Upper lobe of right lung (tissue), 1 donor: ENCODE measurements at places on chromosomes 6 and 20.
A peak's percentile ranks its signal among the peaks of the same experiment; 100 is the strongest.

GRCh38 chr20:63908008-63908682 lies 13.2 kb downstream of the DNAJC5 start:
- no peaks in the 10 kb centered on the region for H3K27me3 ChIP-seq
- no peak for DNase-seq
- H3K36me3 ChIP-seq = no peaks in the 10 kb centered on the region
- H3K4me1 ChIP-seq = peaks cover 9% of the 10 kb centered on the region
- no peak overlapping the region for H3K4me3 ChIP-seq
- no peak overlapping the region for H3K27ac ChIP-seq

DNA sequence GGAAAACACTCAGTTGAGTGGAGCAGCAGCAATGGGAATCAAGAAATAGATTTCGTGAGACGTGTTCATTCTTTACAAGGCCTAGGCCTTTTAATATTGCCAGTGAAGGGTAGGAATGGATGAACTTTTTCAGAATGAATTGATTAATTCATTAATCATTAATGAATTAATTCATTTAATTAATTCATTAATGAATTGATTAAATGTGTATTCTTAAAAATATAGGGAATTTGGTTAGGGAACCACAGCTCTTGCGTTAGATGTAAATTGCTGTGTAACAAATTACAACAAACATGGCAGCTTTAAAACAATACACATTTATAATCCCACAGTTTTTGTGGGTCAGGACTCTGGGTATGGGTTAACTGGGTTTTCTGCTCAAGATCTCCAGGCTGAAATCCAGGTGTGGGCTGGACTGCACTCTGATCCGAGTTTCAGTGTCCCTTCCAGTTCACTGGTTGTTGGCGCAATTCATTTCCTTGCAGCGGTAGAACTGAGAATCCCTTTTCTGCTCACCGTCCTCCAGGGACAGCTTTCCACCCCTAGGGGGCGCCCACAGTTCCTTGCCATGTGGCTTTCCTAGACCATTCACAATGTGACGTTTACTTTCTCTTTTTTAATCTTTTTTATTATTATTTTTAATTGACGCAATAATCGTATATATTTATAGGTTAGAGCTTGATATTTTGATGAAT lies 32.8 kb upstream of the BCAS1 start:
- no peaks in the 10 kb centered on the region for H3K4me1 ChIP-seq
- H3K4me3 ChIP-seq = no peak overlapping the region
- no peaks in the 10 kb centered on the region for H3K27me3 ChIP-seq
- H3K27ac ChIP-seq = no peak overlapping the region
- peak; percentile 91 for DNase-seq

DNA sequence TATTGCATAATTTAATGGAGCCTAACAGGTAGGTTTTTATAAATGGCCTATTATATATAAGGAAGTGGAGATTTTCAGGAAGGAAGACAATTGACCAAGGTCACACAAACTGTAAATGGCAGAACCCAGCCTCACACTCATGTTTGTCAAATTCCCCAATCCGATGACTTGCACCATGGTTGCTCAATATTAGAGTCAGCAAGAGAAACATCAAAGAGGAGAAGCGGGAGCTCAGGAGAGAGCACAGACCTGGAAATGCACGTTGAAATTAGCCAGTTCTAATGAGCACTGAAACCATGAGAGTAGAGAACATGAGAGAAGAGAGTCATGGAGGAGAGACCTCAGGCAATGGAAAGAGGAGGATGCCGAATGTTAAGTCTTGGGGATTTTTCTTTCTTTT lies 13.5 kb upstream of the MLIP start:
- H3K4me1 ChIP-seq = no peaks in the 10 kb centered on the region
- H3K27ac ChIP-seq = no peak overlapping the region
- no peak overlapping the region for H3K4me3 ChIP-seq
- no peak for DNase-seq
- H3K36me3 ChIP-seq = no peaks in the 10 kb centered on the region

- H3K27ac ChIP-seq = no peak overlapping the region
- no peaks in the 10 kb centered on the region for H3K4me1 ChIP-seq
- no peak for DNase-seq
- H3K4me3 ChIP-seq = no peak overlapping the region
Observed at GRCh38 chr6:63964366-63964765, 328.8 kb downstream of the PHF3 start.

DNA sequence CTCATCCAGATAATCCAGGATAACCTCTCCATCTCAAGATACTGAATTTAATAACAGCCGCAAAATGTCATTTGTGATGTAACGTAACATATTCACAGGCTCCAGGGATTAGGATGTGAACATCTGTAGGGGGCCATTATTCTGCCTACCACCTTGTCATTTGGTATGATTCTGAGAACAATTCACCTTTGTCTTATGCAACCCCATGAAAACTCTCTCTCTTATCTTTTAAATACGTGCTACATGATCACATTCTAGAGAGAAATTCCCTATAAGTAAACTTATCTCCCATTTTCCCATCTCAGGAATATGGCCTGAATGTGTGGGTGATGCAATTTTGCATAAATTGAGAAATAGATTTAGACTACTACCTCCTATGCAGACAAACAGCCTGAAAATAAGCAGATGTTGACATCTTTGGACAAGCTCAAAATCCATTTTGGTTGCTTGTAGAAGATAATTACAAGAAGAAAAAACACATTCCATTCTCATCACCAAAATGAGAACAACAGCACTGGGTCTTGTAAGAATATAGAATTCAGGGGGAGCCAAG lies 255.4 kb upstream of the STXBP5 start:
- peaks cover 6% of the 10 kb centered on the region for H3K4me1 ChIP-seq
- H3K4me3 ChIP-seq = no peak overlapping the region
- DNase-seq = no peak

GRCh38 chr6:15595461-15596173 lies 67.2 kb downstream of the DTNBP1 start:
- no peak for DNase-seq
- H3K4me1 ChIP-seq = peaks cover 17% of the 10 kb centered on the region
- H3K4me3 ChIP-seq = no peak overlapping the region
- H3K27me3 ChIP-seq = no peaks in the 10 kb centered on the region
- no peaks in the 10 kb centered on the region for H3K36me3 ChIP-seq
- H3K27ac ChIP-seq = peak overlapping the region; percentile 1

- no peaks in the 10 kb centered on the region for H3K27me3 ChIP-seq
- peaks cover 4% of the 10 kb centered on the region for H3K4me1 ChIP-seq
- H3K36me3 ChIP-seq = peaks cover 16% of the 10 kb centered on the region
- no peak overlapping the region for H3K27ac ChIP-seq
Observed at GRCh38 chr6:39195792-39196385, 33.4 kb downstream of the KCNK5 start.

- no peak for DNase-seq
- no peaks in the 10 kb centered on the region for H3K27me3 ChIP-seq
- no peak overlapping the region for H3K27ac ChIP-seq
- H3K36me3 ChIP-seq = no peaks in the 10 kb centered on the region
Observed at GRCh38 chr6:56897789-56898529, 56.9 kb upstream of the BEND6 start.

DNA sequence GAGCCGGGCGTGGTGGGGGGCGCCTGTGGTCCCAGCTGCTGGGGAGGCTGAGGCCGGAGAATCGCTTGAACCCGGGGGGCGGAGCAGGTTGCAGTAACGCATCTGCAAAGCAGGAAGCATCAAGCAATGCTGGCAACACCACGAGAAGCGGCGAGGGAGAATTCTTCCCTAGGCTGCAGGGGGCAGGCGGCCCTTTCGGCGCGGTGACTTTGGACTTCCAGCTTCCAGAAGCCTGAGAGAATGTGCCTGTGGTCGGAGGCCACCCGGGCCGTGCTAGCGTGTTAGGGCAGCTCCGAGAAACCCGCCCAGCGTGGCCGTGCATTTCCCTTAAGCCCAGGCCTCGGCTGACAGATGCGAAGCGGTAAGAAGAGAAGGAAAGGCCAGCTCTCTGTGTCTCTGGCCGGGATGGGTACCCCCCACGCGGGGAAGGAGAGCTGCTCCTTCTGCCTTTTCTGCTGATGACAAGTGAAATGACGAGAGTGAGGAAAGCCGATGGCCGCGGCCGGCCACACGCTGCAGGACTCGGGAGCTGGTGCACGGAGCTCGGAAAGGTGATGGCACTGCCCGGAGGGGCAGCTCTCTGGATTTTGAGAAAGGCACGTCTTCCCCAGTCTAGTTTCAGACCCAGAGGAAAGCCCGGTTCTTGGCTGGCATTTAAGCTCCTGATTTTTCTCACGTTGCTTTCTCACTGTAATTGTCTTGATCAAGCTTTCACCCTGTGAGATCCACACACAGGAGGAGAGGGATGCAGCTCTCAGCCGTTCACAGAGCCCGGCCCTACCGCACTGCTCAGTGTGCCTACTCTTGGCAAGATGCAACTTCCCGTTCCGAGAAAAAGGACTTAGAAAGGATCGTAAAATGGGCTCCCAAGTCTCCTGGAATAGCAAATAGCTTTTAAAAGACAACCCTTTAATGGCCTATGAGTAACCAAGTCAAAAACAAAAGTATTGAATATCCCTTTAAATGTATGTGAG lies 68.3 kb upstream of the EXOC2 start:
- DNase-seq = no peak
- peaks cover 4% of the 10 kb centered on the region for H3K4me1 ChIP-seq
- no peaks in the 10 kb centered on the region for H3K36me3 ChIP-seq
- H3K27me3 ChIP-seq = no peaks in the 10 kb centered on the region

DNA sequence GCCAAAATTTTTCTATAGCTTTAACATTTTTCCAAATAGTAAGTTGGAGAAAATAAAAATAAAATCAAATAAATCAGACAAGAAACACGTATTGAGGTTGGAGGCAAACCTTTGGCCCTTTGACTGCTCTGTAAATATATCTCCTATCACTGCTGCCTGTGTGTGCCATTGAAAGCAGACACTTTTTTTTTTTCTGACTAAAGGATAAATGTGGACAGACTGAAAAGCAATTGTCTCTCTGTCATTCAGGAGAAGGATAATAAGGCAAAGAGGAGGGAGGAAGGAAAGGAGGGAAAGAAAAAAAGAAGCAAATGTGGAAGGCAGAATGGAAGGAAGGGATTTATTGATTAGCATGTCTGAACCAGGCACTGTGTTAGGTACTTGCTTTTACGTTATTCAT lies 85.2 kb upstream of the SULF2 start:
- H3K27me3 ChIP-seq = peaks cover 11% of the 10 kb centered on the region
- H3K4me3 ChIP-seq = no peak overlapping the region
- H3K4me1 ChIP-seq = no peaks in the 10 kb centered on the region
- no peak overlapping the region for H3K27ac ChIP-seq
- no peaks in the 10 kb centered on the region for H3K36me3 ChIP-seq

DNA sequence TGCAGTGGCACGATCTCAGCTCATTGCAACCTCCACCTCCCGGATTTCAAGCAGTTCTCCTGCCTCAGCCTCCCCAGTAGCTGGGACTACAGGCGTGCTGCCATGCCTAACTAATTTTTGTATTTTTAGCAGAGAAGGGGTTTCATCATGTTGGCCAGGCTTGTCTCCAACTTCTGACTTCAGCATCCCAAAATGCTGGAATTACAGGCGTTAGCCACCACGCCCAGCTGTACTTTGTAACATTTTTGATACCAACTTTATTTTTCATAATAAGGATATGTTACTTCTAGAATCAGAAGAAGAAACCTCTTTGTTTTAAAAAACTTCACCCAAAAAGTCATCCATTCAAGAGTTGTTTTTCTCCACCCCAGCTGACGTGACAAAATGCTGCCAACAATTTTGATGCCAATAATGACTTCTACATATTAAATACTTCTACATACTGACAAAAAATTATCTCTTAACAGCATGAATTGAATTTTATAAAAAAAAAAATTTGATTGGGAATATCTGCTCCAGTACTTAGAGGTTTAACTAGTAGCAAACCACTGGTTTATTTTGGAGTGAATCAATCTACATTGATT lies 22.5 kb upstream of the PRIM2 start:
- no peak overlapping the region for H3K4me3 ChIP-seq
- H3K27me3 ChIP-seq = no peaks in the 10 kb centered on the region
- H3K4me1 ChIP-seq = no peaks in the 10 kb centered on the region
- H3K27ac ChIP-seq = no peak overlapping the region

DNA sequence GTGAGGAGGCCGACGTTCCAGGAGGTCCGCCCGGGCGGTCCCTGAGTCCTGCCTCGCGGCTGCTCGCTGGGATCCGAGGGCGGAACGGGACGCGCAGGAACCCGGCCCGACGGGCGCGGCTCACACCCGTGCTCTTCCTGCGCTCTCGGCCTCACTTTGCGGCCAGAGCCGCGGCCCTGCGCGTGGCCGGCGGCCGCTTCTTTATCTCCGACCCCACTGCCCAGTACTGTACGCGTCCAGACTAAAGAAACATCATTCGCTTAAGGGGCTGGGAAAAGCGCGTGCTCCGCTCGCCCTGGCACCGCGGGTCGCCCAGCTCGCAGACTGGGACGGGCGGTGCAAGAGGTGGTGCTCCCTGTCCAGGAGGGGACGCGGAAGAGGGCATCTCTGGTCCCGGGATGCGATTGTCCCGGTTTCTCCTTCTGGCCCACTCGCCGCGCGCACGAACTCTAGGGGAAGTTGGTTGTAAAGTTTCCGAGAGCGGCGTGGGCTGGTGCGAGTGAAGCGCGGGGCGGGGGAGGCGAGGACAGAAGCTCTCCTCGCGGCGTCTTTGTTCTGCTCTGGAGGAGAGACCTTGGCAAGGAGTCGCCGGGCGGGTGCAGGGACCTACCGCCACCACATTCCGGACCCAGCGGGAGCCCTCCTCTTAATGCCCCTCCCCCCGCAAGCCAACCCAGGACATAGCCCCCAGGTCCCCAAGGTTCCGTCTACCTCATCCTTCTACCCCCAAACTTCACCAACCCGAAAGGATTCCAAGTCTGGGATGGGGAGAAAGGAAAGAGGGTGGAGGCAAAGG lies 71.0 kb downstream of the SOX4 start:
- H3K36me3 ChIP-seq = no peaks in the 10 kb centered on the region
- peak; percentile 72 for DNase-seq
- H3K4me1 ChIP-seq = peaks cover 28% of the 10 kb centered on the region

DNA sequence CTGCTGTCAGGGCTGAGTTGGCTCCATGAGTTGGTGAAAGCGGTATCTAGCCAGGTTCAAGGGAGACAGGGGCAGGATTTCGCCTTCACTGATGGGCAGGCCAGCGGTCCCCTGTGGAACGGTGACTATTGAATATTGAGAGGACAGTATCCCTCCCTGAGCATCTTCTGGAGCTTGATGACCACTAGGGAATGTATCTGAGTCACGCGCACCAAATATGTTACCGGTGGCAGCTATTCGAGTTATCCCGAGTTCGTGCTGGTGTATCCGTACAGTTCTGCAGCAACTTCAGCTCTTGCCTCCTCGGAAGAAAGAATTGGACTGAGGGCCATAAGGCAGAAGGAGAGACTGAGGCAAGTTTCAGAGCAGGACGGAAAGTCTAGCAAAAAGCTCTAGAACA lies 24.8 kb downstream of the MTHFD1L start:
- no peak overlapping the region for H3K27ac ChIP-seq
- no peaks in the 10 kb centered on the region for H3K27me3 ChIP-seq
- no peak overlapping the region for H3K4me3 ChIP-seq
- no peak for DNase-seq
- no peaks in the 10 kb centered on the region for H3K4me1 ChIP-seq

GRCh38 chr6:17278289-17279063 lies 2.7 kb upstream of the RBM24 start:
- no peak overlapping the region for H3K4me3 ChIP-seq
- H3K4me1 ChIP-seq = peaks cover 15% of the 10 kb centered on the region
- no peaks in the 10 kb centered on the region for H3K36me3 ChIP-seq
- H3K27me3 ChIP-seq = peaks cover 23% of the 10 kb centered on the region
